Mesenteric fat pad (tissue), 1 donor: ENCODE measurements at places on chromosomes 13 and 19. TPM values are rescaled to one million over a fixed set of nuclear protein-coding genes. Genes with fewer than 3 reads are reported as not detected.

Gene MAP4K1
- 3.9 TPM for total RNA-seq

Gene COL5A3
- 30.2 TPM for total RNA-seq

Gene ATP4A
- total RNA-seq: not detected

Gene KLC3
- not detected for total RNA-seq

Gene LRRC8E
- total RNA-seq: 1.8 TPM

Gene WDR87
- total RNA-seq: not detected

Gene ZNF480
- 10.1 TPM for total RNA-seq

GRCh38 chr13:79778741-79779460 is 297.9 kb downstream of the NDFIP2 start:
- DNase-seq: no peak

- DNase-seq: no peak
Observed at GRCh38 chr19:6662702-6663101, 7.3 kb downstream of the TNFSF14 start.

- DNase-seq: no peak
Observed at GRCh38 chr19:58584498-58585441, 11.6 kb upstream of the MZF1 start.

Gene TEKTIP1
- total RNA-seq: 0.51 TPM

Gene SPRED3
- total RNA-seq: 2.2 TPM

GRCh38 chr13:23748109-23748990 is 140.8 kb downstream of the MIPEP start:
- no peak for DNase-seq

Gene ATP4B
- not detected for total RNA-seq

DNA sequence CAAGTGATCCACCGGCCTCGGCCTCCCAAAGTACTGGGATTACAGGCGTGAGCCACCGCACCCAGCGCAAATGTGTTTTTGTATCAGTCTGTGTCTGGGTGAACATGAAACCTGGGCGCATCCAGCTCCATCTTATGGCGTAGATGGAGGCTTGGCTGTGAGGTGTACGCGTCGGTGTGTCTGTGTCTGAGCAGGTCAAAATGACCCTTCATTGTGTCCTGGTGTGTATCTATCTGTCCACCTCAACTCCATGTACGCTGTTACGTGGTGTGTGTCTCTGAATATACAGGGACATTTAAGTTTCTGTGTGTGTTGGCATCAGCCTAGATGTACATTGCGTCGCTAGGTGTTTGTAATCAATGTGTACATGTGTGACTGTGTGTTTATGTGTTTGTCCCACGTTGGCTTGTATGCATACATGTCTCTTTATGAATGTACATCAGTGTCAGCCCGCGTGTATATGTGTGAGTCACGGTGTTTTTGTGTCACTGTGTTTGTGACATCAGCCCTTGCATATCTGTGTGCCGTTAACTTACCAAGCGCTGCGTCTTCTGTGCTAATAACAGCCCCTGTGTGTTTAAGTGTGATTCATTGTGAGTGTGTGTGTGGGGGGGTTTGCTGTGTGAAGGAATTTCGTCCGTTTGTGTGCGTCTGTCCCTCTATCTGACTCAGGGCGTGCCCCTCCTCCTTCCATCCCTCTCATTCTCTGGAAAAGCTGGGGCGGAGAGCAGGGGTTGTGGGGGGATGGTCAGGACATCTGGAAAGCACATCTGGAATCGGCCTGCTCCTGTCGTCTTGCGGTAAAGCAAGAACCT is 6.4 kb downstream of the AXL start:
- DNase-seq: no peak

Gene ZNF787
- total RNA-seq: 35.1 TPM

DNA sequence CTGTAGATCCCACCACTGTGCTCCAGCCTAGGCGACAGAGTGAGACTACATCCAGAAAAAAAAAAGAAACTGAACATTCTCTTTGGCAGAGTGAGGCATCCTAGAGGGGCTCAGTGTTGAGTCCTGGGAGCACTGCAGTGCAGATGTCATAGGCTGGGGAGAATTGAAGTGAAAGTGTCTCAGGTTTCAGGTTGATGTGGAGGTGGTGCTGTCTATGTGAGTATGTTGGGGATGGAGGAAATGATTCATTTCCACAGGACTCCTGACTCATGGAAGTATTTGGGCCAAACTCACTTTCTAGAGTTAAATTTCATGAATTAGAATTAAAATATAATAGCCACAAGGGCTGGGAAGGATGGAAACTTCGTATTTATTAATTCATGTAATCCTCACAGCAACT is 134.4 kb upstream of the TSC22D1 start:
- no peak for DNase-seq
